Activated naive CD4-positive, alpha-beta T cell (primary cell): ENCODE measurements at places on chromosomes 4 and X.

DNA sequence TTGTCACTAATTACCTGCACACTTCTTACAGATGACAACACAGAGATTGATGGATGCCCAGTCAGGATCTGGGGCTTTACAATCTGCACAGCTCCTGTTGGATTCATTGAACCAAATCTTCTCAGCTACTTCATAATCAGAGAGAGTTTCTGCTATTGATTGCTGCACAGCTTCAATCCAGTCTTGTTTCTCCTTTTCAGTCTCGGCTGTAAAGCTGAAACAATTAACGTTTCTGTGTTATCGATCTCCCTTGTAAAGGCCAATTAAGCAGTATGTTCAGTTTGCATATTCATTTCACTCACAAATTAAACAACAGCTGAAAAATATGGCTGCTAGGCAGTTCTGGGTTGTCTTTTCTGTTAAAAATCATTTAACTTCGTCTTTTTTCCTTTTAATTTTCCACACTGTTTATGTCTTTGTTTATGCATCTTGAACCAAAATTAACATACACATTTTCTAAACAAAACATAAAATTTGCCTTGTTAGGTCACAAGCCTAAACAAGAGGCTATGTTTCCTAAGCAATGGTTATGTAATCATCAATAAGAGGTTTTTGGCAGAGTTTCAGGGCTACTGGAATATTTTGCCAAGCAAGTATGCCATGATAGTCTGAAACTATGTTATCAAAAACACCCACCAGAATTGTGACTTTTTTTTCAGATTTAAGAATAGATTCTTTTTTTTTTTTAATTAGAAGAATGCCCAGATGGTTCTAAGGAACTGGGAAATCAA, 79.2 kb downstream of the ARAP2 start:
- DNase-seq, result no peak

DNA sequence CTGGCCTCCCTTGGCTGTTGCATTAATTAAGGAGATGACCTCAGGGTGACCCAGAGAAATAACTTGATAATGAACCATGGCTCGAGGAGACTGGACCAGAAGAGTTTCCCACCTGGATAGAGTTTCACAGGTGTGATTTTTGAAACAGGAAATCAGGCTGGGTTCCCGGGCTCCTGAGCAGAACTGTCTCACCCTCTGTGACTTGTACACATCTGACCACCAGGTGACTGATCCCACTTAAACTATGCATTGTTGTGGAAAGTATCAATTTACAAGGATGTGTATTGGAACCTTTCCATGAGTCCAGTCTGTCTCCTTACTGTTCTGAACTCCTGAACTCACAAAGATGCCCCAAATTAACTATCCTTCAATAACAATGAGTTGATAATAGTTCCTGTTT, 220.3 kb downstream of the PTTG2 start:
- no peak for DNase-seq

GRCh38 chr4:48490680-48491513, 845 bp downstream of the ZAR1 start:
- no peak for DNase-seq

DNA sequence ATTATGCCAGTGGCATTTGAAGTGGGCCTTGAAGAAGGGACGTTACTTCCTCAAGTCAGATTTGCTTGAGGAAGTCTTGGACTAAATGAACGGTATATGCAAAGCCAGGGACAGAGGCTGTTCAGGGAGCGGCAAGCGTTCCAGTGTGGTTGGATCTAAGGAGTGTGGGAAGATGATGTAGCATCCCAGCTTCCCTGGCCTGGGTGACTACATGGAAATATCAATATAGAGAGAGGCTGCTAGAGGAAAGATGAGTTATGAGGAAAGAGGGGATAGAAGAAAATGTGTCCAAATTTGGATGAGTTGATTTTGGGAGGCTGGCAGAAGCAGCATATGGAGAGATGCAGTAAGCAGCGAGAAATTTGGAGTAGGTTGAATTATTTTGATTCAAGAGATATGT, 432.5 kb upstream of the TENM3 start:
- DNase-seq, result no peak

DNA sequence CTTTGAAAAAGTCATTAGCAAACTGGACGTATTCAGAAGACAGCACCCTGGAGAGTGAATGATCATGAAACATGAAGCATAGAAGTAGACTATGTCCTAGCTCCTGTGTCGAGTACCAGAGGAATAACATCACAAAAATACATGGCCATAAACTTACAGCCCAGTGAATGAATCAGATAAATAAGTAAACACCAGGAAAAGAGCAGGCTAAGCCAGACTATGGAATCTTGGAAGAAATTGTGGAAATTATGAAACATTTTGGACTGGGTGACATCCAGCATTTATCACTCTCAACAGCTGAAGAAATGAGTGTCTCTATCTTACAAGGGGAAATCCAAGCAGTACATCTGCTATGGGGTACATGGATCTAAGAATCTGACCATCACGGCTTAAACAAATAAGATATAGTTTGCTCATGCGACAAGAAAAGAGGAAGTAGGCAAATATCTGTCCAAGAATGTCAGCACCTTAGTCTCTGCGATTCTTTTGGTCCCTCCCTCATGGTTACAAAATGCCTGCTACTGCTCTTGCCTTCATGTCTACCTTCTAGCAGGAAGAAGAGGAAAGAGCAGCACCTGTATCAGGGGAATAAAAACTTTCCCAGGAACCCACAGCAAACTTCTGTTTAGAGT, 481.5 kb downstream of the BCOR start:
- no peak for DNase-seq

DNA sequence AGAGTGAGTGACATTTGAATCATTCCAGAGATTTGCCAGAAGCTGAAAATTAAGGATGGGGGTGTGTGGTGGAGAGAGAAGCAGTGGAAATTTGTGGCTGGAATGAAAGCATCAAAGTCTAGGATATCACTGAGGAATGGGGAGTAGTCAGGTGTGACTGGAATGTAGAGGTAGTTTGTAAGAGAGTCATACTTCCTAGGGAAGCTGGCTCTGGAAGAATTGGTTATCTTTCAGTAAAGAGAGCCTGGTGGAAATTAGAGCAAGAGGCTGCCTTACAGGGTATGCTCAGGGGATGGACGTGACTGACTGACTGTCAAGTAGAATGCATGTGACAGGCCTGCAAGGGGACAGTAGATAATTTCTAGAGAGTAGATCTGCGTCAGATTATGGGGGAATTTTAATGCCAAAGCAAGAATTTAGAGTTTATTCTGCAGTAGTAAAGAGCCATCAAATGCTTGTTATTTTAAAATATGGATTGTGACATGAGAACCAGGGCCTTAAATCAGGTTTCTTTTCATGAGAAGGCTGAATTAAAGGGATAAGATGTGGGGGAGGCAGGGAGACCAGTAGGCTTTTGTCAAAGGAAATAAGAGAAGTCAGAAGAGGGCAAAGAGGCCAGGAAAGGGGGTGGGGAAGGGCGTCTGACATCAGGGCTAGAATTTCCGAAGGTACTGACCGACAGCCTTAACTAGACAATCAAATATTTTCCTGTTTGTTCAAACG, 109.9 kb downstream of the AFF1 start:
- DNase-seq, result no peak

- DNase-seq, result no peak
Measured at GRCh38 chr4:73442275-73442674, 6.3 kb downstream of the AFP start.

- DNase-seq, result no peak
Measured at GRCh38 chr4:98963538-98964433, 31.7 kb upstream of the METAP1 start.

- no peak for DNase-seq
Measured at GRCh38 chr4:16608611-16609125, 289.8 kb downstream of the LDB2 start.

- DNase-seq, result no peak
Measured at GRCh38 chr4:16685536-16685935, 212.9 kb downstream of the LDB2 start.

- DNase-seq, result no peak
Measured at GRCh38 chrX:43405191-43405590, 250.9 kb upstream of the MAOA start.

DNA sequence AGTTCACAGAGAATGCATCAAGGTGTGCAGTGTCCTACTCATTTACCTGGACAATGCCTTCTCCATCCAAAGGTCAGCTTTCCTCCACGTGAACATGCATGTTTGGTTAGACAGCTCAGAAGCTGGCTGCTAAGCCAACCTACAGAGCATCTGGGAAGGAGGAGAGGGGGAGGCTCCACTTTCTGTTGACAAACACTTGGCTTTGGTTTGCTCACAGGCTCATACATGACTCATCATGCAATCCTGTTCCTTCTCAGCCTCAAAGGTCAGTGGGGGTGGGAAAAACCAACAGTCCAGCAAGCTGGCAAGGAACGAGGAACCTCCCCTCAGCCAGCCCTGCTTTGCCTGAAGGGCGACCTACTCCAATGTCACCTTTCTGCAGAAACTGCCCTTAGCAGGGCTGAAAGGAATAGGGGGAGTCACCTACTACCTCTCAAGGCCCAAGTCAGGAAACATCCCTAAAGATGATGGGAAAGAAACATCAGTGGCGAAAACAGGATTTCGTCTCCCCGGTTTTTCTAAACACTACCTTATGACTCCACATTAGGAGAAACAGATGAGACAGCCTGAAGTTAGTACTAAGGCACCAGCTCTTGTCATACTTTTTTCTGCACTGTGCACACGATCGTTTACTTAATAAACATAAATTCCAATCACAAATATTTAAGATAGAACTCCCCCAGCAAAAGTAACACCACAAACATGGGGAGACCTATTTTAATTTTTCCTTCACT, 37.9 kb downstream of the RELL1 start:
- DNase-seq, result no peak

DNA sequence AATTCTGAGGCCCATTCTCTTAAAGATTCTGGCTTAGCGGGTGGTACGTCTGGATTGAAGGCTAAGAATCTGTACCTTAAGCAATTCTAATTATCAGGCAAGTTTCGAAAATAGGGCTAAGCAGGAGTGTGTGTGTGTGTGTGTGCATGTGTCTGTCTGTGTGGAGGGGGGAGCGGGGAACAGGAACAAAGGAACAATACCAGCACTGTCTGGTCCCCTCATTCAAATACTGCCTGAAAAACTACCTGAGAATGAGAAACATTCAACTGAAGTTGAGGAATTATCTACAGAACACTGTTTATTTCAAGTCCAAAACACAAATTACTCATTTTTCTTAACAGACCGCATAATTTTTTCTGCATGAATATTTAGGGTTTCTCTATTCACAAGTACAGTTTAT, 18.6 kb downstream of the PGRMC2 start:
- DNase-seq, result no peak

DNA sequence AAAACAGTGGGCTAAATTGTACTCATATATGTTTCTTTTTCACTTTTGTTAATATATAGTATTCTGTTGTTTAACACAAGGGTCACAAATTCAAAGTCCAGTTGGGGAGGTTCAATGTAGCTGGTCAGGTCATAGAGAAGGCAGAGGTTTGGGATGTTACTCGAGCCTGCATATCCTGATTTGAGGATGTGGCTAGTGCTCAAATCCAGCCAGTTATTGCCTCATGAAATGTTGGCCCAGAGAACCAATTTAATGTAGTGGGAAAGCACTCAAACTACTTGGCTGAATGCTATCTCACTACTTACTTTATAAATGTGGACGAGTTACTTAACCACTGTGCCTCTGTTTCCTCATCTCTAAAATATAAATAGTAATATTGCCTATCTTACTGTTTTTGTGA, 12.5 kb downstream of the USO1 start:
- no peak for DNase-seq

DNA sequence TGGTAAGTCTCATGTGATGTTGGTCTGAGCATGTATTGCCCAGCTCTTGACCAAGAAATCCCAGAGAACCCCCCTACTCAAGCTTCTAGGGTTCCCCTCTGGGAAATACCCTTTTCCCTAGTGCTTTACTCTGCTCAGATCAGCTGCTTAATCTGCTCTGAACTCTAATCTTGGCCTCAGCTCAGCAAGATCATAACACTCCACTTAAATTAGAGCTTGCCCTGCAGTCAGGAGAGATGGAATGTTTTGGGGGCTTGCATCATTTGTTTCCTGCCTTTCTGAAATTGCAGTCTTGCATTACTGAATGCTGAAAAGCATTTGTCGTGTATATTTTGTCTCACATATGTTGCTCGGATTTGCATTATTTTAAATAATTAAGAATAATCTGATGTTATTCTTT, 1153.6 kb downstream of the FSTL5 start:
- DNase-seq, result no peak

- DNase-seq, result no peak
Measured at GRCh38 chr4:53321151-53321983, 44.5 kb downstream of the SCFD2 start.

DNA sequence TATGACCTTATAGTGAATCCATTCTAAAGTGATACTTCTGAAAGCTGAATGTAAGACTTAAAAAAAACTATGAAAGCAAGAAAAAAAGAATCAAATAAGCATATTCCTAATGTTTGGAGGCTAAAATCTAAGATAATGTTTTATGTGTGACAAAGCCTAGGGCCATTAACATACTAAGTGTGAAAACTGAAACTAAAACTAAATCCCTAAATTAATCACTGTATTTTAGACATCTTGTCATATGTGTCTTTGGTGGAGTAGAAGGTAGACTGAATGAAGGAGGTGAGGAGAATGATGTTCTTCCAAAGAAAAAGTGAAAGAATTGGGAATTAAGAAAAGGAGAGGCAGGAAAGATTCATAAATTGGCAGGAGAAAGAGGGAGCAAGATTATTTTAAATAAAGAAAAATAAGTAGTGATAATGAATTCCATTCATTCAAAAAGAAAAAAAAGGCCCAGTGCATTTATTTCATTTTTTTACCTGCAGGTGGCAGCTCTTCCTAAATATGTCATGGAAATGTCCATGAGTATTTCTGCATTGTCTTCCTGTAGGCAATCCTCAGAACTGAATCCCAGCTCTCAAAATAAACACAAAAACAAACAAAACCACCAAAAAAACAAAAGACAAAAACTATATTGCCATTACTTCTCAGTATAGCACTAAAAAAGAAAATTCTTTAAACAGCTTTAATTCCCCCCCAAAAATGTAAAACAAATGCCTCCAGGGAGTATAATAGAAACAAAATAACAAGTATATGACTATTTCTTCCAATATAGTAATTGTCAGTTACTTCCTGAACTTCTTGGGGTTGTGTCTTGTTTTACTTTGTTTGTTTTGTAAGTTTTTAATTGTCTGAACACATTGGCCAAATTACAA, 17.0 kb upstream of the AP1AR start:
- DNase-seq, result no peak

- no peak for DNase-seq
Measured at GRCh38 chr4:188002751-188003150, 7.2 kb downstream of the ZFP42 start.

DNA sequence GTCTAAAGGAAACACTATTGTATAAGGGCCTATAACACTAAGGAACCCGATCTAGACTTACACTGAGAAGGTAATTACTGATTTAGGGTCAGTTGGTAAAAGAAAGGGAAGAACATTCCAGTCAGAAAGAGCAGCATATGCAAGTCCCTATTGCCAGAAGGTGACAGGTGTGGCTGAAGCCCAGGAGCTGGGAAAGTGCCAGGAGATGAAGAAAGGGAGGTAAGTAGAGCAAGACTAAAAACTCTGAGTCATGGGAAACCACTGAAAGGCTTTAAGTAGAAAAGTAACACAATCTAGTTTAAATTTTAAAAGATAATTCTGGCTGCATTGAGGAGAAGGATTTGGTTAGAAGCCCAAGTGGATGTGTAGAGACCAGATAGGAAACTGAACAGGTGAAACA, 77.7 kb upstream of the INTU start:
- no peak for DNase-seq
